ENCODE measurements at places on chromosomes 2 and 18.

- DNase-seq: no peak
- H3K27ac ChIP-seq: no peak overlapping the region
- H3K36me3 ChIP-seq: no peaks in the 10 kb centered on the region
- H3K27me3 ChIP-seq: no peaks in the 10 kb centered on the region
Measured at GRCh38 chr2:66526180-66526579, 91.3 kb downstream of the MEIS1 start.

DNA sequence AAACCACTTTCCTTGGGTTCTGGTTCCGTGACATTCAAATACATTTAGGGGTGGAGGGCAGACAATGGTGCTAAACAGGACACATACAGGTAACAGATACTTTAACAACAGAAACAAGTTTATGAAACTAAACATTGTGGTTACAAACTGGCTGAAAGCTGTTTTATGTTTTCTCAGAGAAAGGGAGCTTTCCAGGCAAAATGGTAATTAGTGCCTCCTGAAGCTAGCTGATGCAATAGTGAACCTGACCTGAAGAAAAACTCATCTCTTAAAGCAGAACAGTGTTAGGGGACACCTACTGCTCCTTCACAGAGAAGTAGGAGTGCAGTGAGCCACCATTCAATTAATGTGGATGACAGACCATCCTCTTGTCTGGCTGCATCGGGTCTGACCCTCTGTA is 138.9 kb downstream of the CCDC148 start:
- H3K4me3 ChIP-seq: no peak overlapping the region
- no peaks in the 10 kb centered on the region for H3K36me3 ChIP-seq
- DNase-seq: no peak
- peaks cover 2% of the 10 kb centered on the region for H3K4me1 ChIP-seq
- H3K27me3 ChIP-seq: peaks cover 5% of the 10 kb centered on the region
- no peak overlapping the region for H3K27ac ChIP-seq

DNA sequence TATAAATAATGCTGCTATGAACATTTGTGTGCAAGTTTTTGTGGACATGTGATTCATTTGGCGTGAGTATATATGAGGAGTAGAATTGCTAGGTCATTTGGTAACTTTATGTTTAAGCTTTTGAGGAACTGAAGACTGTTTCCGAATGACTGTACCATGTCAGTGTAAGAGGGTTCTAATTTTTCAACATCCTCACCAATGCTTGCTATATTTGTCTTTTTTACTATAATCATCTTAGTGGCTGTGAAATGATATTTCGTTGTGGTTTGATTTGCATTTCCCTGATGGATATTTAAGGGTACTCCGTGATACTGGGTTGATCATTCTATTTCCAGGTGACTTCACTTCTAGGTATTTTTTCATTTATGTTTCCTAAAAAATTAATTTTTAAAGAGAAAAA is 241.1 kb downstream of the BCL2 start:
- H3K4me1 ChIP-seq: peaks cover 18% of the 10 kb centered on the region
- no peak overlapping the region for H3K4me3 ChIP-seq
- H3K36me3 ChIP-seq: peaks cover 4% of the 10 kb centered on the region

GRCh38 chr2:170344663-170345346 is 166.9 kb downstream of the MYO3B start:
- no peak for DNase-seq
- no peaks in the 10 kb centered on the region for H3K27me3 ChIP-seq
- no peak overlapping the region for H3K27ac ChIP-seq

DNA sequence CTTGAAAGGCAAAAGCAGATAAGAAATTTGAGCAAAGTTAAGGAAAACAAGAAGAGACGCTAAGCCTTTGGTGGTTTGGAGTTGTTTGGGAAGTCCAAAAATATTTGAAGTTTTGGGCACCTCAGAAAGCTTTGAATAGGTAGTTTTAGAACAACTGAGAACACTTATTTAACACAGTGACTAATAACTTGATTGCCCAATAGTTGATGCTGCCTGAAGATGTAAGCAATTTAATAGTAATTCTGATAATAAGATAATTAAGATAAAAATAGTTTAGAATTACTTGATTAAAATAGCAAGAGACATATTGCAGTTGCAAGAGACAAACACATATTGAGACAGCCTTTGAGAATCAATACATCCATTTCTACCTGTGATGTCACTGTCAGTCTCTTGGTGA is 16.5 kb upstream of the COL3A1 start:
- H3K27me3 ChIP-seq: no peaks in the 10 kb centered on the region
- no peaks in the 10 kb centered on the region for H3K4me1 ChIP-seq
- no peak overlapping the region for H3K27ac ChIP-seq
- no peaks in the 10 kb centered on the region for H3K36me3 ChIP-seq
- no peak overlapping the region for H3K4me3 ChIP-seq
- no peak for DNase-seq

DNA sequence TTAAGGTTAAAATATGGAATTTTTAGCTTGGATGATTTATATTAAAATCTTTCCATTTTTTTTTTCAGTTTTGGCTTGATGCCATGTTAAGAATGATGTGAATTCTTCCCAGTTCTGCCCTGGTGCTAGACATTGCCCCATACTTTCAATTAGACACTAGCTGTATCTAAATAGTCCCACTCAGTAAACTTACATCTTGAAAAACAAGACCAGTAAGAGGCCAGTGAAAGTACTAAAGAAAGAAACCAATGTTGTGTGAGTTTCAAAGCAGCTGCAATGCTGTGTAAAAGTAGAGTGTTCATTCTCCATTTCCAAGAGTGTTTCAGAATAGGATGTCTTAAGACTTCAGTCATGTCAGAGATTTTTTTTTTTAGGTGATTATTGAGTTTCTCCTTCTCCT is 40.0 kb upstream of the CYBRD1 start:
- DNase-seq: no peak
- peaks cover 13% of the 10 kb centered on the region for H3K4me1 ChIP-seq
- H3K4me3 ChIP-seq: no peak overlapping the region

DNA sequence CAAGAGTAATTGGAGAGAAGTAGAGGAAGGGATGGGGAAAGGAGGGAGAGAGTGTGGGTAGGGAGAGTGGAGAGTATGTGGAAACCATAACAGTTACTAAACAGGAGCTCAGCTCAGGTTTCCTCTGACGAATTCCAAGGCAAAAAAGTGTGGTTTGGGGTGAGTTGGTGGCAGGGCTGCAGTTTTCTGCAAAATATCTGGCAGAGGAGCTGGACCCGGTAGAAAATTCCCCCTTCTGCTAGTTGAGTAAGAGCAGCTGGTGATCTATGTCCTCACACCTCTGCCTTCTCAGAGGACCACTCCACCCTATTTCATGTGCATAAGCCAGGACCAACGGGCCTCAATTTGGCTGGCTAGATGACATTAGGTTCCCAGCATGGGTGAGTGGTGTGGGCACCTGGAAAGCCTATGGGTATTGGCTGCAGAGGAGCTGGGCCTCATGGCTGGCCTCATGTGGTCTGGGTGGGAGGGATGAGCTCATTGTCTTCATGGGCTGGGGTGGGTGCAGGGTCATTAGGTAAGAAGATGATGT is 13.2 kb downstream of the NRP2 start:
- H3K4me3 ChIP-seq: no peak overlapping the region
- no peak overlapping the region for H3K27ac ChIP-seq
- H3K36me3 ChIP-seq: peaks cover 18% of the 10 kb centered on the region
- peaks cover 25% of the 10 kb centered on the region for H3K4me1 ChIP-seq
- no peak for DNase-seq

DNA sequence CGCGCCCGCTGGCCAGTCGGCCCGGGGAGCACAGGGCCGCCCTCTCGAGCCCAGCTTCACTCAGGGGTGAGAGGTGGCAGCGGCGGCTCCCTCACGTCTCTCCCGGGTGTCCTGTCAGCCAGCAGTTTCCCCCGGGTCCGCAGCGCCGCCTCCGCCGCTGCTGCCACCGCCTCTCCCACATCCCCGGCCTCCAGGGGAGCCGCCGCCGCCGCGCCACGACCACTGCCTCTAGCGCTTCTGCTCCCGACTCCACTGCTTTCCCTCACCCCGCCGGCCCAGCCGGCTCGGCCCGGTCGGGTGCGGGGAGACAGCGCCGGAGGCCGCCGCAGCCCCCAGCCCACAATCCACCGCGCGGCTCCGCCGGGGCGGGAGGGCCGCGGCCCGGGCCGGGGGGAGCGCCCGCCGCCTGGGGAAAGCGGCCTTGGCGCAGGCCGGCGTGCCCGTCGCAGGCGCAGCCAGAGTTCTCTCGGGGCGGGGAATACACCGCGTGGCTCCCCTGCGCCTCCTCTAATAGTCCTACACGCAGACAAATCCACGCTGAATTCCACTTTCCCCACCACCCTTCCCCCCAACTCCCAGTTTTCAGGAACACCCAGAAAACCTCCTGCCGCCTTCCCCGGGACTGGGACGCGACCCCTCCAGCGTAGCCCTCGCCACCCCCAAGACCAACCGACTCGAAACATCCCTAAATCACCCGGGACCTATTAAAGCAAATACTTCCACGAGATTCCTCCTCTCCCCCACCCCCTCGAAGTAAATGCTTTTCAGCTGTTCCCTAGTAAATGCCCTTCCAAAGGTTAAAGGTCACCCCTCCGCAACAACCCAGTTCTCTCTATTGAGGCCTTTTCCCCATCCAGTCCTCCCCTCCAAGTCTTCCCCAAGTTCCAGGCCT is at the start of gene VPS54:
Gene VPS54, minus strand, starts transcription at position 346 of the 892 bp plus-strand sequence. CDS start 35,429 bp downstream, outside the sequence.
- H3K36me3 ChIP-seq: peaks cover 12% of the 10 kb centered on the region
- H3K4me3 ChIP-seq: peak within 1 kb of the TSS; percentile 96
- no peaks in the 10 kb centered on the region for H3K27me3 ChIP-seq
- H3K27ac ChIP-seq: peak within 1 kb of the TSS; percentile 96

GRCh38 chr2:60352491-60353405 is 200.7 kb downstream of the BCL11A start:
- no peaks in the 10 kb centered on the region for H3K36me3 ChIP-seq
- no peak overlapping the region for H3K4me3 ChIP-seq
- peaks cover 8% of the 10 kb centered on the region for H3K4me1 ChIP-seq
- H3K27me3 ChIP-seq: peaks cover 16% of the 10 kb centered on the region
- no peak for DNase-seq

Measured in T-helper 2 cell treated with Interferon-gamma antibody and Interleukin-4, amounts not matched to agents 5 μg/mL and 100 μg/mL, for 36 hours (primary cell).